ENCODE measurements at places on chromosomes 4 and X. TPM values are rescaled to one million over a fixed set of nuclear protein-coding genes. Genes with fewer than 3 reads are reported as not detected.

SSX2B gene
- not detected for total RNA-seq

RS1 gene
- not detected for total RNA-seq

TSPAN6 gene
- total RNA-seq: 44.6 TPM

SPACA5 gene
- not detected for total RNA-seq

SYTL4 gene
- 18.4 TPM for total RNA-seq

PPEF2 gene
- total RNA-seq: not detected

REELD1 gene
- total RNA-seq: not detected

MAGED2 gene
- total RNA-seq: 240 TPM

IL2RG gene
- not detected for total RNA-seq

IL13RA2 gene
- total RNA-seq: not detected

NSG1 gene
- 1.0 TPM for total RNA-seq

Measured in endothelial cell of umbilical vein (primary cell).